ENCODE measurements at places on chromosomes 13 and 19. TPM values are rescaled to one million over a fixed set of nuclear protein-coding genes. Genes with fewer than 3 reads are reported as not detected.

GRCh38 chr13:30806784-30807183 lies 71.4 kb downstream of the ALOX5AP start:
- DNase-seq = no peak

DNA sequence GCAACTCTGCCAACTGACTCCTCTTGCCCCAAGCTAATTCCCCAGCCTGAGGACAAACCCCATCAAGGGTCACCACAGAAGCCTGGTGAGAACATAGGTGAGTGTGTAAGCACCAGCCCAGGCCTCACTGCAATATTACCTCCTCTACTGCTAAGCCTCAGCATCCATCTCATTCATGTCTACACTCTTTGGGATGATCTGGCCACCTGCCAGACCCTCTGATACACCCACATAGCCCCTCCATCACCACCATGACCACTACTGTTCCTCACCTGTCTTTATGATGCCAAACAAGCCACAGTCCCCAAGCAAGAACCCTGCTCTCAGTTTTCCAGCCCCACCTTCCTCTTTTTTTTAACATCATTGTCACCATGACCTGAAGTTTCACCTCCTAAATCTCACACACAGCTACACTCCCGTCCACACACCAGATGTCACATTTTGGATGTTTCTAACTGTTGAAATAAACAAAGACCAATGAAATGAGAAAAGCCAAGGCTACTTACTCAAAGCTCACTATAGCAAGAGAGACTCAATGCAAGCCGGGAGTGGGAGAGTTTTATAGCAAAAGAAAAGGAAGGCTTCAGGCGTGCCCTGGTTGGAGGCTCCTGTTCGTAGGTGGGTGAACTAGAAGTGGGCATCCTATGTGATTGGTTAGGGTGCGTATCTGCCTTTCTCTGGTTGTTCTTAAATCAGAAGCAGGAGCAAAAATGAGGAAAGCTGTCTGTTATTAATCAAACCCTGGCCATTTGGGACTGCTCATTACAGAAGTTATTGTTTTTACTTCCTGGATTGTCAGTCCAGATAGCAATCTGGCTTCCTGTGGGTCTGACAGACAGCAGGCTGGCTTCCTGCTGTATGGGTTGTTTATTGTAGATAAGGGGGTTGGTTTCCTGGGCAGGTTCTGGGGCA lies 2.0 kb downstream of the ZNF792 start:
- no peak for DNase-seq

DNA sequence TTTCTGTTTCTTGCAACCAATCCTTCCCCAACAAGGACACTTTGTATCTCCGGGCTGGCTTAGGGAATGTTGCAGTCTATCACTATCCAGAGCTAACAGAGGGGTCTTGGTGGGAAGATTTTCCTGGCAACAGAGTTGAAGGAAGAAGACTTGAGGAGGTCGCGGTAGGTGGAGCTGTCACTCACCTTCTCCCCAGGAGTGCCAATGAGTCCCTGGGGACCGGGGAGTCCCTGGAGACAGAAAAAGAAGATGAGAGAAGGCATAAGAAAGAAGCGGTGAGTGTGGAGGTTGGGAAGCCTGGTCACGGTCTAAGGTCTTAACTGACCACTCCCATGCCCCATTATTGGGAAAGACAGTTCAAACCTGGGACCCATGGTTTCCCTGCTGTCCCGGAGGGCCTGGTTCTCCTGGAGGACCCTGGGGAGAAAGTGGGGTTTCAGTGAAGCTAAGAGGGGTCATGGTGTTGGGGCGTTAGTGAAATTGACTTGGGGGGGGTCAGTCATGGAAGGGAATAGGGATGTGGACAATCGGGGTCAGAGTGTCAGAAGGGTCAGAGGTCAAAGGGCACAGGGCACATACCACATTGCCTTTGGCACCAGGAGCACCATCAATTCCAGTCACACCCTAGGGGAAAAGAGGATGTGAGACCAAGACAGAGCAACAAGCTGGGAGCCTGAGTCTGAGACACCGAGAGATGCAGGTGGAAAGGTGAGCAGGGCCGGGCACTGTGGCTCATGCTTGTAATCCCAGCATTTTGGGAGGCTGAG lies 18.7 kb downstream of the COL5A3 start:
- DNase-seq = no peak

- DNase-seq = peak; percentile 12
These were observed 403.3 kb upstream of the ATXN8OS start for GRCh38 chr13:69704311-69704710.

- DNase-seq = no peak
These were observed 163.5 kb upstream of the TUBA3C start for GRCh38 chr13:19345158-19345557.

DNA sequence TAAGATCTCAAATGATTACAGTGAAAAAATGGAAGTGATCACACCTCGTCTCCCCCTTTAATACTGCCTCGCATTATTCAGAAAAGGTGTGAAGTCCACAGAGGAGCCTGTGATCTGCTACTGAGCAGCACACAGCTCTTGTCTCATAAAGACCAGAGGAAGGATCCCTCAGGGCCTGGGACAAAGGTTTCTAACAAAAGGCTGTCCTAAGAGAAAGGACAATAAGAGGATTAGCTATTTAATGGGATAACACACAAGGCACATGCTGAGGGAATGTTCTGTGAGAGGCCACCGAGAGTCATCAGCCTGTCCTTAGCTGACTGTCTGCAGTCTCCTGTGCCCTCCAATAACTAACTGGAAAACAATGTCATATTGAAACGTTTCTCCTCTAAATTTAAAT lies 26.7 kb downstream of the EBPL start:
- DNase-seq = no peak

- DNase-seq = no peak
These were observed 21.2 kb upstream of the GTF3A start for GRCh38 chr13:27403203-27403678.

GRCh38 chr19:47228937-47229675 lies 1.9 kb downstream of the BBC3 start:
- DNase-seq = peak; percentile 59

GRCh38 chr13:72506706-72507105 lies 220.7 kb downstream of the MZT1 start:
- no peak for DNase-seq

GRCh38 chr13:112638919-112639318 lies 50.9 kb upstream of the ATP11A start:
- DNase-seq = no peak

RAP2A gene
- total RNA-seq = 21.9 TPM

ERICH4 gene
- not detected for total RNA-seq

SOX1 gene
- not detected for total RNA-seq

All from foreskin keratinocyte (primary cell).